ENCODE measurements at places on chromosomes 12 and 14.

DNA sequence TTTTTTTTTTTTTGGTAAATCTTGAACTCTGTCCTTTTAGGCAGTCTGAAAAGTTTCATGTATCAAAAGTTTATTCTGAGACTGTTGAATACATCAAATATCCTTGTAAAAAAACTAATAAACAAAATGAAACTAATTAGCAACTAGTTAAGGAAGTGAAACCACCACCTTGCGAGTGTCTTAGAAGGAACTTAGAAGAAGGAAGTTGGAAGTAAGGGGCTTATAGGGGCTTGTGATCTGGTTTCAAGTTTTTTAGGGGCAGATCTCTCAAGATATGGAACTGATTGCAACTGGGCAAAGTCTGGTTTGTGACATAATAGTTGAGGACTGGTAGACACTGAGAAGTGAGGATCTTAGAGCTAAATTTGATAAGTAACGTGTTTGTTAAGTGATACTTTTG, 748.8 kb downstream of the C12orf50 start:
- DNase-seq, result no peak

DNA sequence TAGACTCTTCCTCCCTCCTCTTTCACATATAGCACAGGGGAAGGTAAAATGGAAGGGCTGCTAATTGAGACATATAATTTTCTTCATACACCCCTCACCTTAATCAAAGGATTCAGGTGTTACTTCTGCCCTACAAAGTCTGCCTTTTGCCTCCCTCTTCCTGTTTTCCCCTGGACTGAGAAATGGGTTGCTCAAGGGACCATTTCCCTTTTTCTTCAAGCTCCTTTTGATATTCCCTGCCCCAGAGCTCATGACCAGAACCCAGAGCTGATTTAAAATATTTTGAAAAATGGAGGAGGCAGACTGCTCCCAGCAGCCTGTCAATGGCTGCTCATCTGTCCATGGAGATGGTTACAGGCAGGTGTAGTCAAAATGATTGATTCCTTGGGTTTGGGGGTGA, 6.3 kb upstream of the PIP4K2C start:
- no peak for DNase-seq

GRCh38 chr12:111578276-111578970, 20.7 kb downstream of the ATXN2 start:
- DNase-seq, result no peak

- peak; percentile 84 for DNase-seq
Measured at GRCh38 chr12:14665354-14666348, 30.7 kb downstream of the GUCY2C start.

- DNase-seq, result no peak
Measured at GRCh38 chr12:103012884-103013283, 55.4 kb downstream of the ASCL1 start.

- no peak for DNase-seq
Measured at GRCh38 chr12:15787778-15788177, 1.4 kb downstream of the EPS8 start.

DNA sequence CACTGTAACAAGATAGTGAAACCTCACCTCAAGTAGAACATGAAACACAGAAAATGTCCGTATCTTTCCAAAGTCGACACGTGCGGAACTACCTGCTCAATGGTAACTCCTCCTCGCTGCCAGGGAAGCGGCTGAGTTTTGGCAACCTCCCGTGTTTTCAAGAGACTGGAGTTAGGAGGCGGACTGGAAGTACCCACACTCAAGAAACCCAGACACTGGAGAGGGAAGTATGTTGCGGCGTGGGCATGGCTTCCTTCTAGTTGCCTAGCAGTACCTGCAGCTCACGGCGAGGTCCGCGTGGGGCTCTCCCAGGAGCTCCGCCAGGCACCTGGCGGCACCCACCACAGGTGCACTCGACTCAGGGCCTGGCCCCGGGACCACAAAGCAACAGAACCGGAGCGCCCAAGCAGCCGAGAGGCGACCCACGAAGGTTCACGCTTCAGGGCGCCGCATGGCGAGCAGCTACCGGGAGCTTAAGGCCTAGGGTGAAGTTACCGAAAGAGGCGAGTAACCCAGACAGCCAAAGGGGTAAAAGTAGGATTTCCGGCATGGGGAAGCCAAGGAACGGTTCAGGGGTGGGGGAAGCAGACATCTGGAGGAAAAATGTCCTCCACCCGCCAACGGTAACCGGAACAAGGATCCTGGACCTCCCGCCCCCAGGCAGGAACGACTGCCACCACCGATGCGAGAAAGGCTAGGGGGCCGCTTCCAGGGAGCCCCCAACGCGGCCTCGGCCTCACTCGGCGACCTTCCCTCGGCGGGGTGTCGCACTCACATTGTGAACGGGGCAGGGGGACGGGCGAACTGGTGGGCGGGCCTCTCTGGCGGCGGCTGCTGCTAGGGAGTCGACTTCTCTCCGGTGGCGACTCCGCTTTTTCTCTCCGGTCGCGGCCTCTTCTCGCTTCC, 608 bp downstream of the PTGES3 start:
- DNase-seq, result peak; percentile 9

DNA sequence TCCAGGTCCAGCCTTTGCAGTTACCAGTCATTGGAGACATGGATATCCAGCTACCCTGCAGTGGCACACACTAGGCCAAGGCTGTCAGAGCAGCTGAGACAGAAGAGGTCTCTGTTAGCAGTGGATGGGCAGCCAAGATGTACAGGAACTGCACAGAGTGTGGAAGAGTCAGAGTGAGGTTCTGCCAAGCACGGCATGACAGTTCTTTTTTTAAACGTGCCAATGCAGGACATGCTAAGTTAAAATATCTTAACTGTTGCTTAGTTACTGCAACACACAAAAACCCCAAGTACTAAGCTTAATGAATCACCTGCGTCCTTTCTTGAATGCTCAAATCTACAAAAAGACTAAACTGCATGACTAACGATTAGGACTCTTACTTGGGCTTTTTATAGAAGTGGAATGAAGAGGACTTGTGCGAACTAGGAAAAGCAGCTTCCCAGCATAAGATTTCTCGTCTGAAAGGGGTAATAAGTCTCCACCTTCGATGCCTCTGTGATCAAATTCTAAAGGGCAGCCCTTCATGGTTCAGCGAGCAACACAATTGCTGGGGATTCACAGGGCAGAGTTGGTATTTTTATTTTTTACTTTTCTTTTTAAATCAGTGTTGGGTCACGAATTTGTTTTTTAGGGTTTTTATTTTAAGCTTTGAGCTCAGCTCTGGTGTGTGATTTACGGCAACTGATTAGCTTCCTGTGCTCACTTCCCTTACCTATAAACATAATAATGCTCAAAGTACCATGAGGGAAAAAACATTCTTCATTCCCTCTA, 20.6 kb downstream of the MAPK1IP1L start:
- DNase-seq, result no peak

- DNase-seq, result no peak
Measured at GRCh38 chr14:58571769-58572472, 65.8 kb upstream of the DACT1 start.
